ENCODE measurements at places on chromosomes 6 and 20. TPM values are rescaled to one million over a fixed set of nuclear protein-coding genes. Genes with fewer than 3 reads are reported as not detected.

The RNF5 gene
- total RNA-seq = 35.0 TPM

DNA sequence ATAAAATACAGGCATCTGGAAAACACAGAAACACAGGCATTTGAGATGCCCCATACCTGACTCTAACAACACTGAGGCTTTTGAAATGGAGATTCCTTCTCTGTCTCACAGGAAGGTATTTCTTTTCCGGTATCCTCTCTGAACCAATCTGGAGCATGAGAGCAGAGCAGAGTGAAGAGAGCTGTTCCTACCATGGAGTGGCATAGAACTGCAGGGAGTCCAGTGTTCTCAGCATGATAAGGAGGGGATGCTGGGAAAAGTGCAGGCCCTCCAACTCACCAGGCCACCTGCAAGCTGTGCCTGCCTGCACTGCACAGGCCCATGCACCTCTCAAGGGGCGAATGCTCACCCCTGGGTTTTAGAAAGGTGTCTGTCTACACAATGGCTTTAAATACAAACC, 89.2 kb downstream of the FOXA2 start:
- no peak for DNase-seq

The CTAGE9 gene
- total RNA-seq = not detected

- DNase-seq = no peak
Measured at GRCh38 chr20:24743641-24744040, 205.4 kb upstream of the CST7 start.

The TINAG gene
- not detected for total RNA-seq

All from aorta (tissue), 5 donors.